ENCODE measurements at places on chromosomes 3 and 15. TPM values are rescaled to one million over a fixed set of nuclear protein-coding genes. Genes with fewer than 3 reads are reported as not detected.

Gene IL17RC
- polyA plus RNA-seq = 9.5 TPM

Gene PLSCR5
- not detected for polyA plus RNA-seq

Gene CFAP100
- not detected for polyA plus RNA-seq

Gene FOXB1
- polyA plus RNA-seq = 1.2 TPM

Gene HMG20A
- polyA plus RNA-seq = 32.3 TPM

Gene ZNF280D
- polyA plus RNA-seq = 8.8 TPM

Gene ISLR2
- not detected for polyA plus RNA-seq

Gene DNAH1
- 0.67 TPM for polyA plus RNA-seq

Gene AADACL2
- polyA plus RNA-seq = not detected

Gene CILP
- polyA plus RNA-seq = not detected

Gene CCDC32
- polyA plus RNA-seq = 54.7 TPM

Gene PRR20G
- not detected for polyA plus RNA-seq

Gene CAV3
- polyA plus RNA-seq = not detected

Gene SLCO2A1
- polyA plus RNA-seq = not detected

Gene ZNF717
- polyA plus RNA-seq = 6.0 TPM

Gene FRMD5
- polyA plus RNA-seq = 0.37 TPM

Data from CD4-positive, CD25-positive, alpha-beta regulatory T cell (primary cell).